Testis (tissue), 5 donors: ENCODE measurements at places on chromosomes 2 and 18.

DNA sequence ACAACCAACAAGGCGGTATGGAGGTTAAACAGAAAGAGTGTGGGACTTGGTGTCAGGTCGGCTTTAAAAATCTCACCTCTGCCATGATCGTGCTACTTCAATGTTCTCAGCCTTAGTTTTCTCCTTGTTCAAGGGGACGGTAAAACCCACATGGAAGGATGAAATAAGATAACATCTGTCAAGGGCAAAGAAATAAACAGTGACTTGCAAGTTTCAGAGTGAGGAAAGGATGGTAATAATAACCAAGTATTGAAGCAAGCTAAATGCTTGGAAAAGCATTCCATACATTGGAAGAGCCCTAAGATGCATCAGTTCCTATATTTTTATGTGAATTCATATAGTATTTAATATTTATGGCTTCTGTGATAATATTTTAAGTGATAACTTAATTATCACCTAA, 29.8 kb upstream of the LMAN1 start:
- DNase-seq = no peak

DNA sequence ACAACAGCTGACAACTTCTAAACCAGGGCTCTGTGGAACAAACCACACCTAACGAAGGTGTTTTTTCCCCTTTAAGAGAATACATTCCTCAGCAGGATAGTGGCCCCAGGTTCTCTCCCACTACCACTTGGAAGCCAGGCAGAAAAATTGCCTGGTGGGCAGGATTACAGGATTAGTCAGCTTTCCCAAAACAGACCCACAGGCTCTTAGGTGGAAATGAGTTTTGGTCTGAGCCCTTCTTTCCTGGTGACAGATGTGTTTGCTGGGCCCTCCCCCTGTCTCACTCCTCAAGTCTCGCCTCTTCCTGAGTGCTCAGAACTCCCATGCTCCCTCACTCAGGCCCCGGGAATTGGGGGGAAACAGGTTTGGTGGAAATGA, 139.4 kb upstream of the HAAO start:
- no peak for DNase-seq

- no peak for DNase-seq
These were observed 10.0 kb downstream of the EPG5 start for GRCh38 chr18:45957100-45957499.

- no peak for DNase-seq
These were observed 88.8 kb upstream of the NYAP2 start for GRCh38 chr2:225310745-225311144.

DNA sequence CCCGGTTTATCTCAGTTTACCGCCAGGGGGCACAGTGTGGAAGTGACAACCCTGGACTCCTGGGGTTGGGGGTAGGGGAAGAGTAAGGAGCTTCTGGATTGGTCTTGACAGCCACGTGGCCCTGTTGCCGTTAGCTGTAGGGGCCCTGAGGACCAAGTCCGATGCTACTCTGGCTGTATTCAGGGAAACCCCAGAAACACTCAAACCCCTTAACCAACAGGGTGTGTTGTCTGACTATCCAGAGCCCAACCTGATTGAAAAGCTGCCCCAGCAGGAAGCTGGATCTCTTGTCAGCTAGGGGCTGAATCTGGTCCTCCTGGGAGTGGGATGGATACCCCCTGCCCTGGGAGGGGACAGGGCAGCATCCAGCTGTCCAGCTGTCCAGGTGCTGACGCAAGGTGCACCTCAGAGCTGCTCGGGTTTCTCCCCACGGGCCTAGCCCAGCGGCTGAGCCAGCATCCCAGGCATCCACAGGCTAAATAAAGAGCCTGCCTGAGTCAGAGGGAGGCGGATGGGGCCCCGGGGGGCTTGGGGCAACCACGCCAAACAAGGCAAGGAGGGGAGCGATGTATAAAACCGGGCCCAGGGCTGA, 3.1 kb upstream of the GMPPA start:
- DNase-seq = no peak

GRCh38 chr18:48274301-48274700, 134.9 kb downstream of the ZBTB7C start:
- DNase-seq = no peak

- no peak for DNase-seq
These were observed 148.8 kb downstream of the HDAC4 start for GRCh38 chr2:239251971-239252370.

DNA sequence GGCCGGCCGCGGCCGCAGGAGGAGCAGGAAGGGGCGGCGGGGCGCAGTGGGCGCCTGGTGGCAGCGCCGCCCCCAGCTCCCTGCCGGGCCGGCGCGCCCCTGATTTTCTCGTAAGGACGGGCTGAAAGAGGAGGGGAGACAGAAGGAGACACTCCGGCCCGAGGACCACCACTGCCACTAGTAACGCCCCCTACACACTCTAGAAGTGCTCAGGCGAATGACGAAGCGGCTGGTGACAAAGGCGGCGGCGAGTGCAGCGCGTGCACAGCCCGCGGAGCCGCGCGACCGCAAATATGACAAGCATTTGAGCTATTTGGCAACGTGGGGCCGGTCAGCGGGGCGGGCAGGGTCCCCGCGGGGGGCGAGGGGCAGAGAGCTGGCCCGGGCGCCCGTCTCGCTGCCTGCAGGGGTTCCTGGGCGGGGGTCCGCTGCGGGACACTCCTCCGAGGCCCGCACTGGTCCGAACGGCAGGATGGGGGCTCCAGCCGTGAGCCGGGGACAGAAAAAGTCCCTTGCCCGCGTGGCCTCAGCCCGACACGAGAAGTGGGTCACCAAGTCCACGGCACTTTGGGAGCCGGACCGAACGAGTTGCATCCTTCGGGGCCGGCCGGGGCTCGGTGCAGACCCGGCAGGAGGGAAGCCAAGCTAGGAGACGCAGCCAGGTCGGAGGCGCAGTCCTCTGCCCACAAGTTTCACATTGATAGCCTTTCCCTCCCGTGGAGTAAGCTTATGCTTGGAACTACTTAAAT, 524 bp upstream of the SERTAD2 start:
- DNase-seq = peak; percentile 59
